ENCODE measurements at places on chromosomes 2 and 18. TPM values are rescaled to one million over a fixed set of nuclear protein-coding genes. Genes with fewer than 3 reads are reported as not detected.

CFAP221 gene
- total RNA-seq: not detected

GRHL1 gene
- total RNA-seq: 1.0 TPM

NYAP2 gene
- 1.7 TPM for total RNA-seq

NAGK gene
- total RNA-seq: 41.0 TPM

FAM237A gene
- total RNA-seq: not detected

REG3A gene
- not detected for total RNA-seq

PDCD1 gene
- not detected for total RNA-seq

DNA sequence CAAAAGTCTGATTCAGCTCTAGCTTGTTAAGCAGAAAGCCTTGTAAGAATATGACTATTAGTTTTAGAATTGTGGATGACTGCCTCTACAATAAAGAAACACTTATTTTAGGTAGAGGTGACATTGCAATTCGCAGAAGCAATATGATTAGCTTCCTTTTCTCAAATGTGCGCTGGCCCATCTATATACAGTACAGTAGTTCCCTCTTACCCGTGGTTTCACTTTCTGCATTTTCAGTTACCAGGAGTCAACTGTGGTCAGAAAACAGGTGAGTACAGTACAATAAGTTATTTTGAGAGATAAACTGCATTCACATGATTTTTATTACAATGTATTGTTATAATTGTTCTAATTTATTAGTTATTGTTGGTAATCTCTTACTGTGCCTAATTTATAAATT is 405.1 kb downstream of the GPD2 start:
- no peak for DNase-seq

GRCh38 chr2:129457277-129457818 is 522.1 kb upstream of the RAB6C start:
- DNase-seq: no peak

GRCh38 chr18:79487801-79488201 is 92.1 kb downstream of the NFATC1 start:
- no peak for DNase-seq

DNA sequence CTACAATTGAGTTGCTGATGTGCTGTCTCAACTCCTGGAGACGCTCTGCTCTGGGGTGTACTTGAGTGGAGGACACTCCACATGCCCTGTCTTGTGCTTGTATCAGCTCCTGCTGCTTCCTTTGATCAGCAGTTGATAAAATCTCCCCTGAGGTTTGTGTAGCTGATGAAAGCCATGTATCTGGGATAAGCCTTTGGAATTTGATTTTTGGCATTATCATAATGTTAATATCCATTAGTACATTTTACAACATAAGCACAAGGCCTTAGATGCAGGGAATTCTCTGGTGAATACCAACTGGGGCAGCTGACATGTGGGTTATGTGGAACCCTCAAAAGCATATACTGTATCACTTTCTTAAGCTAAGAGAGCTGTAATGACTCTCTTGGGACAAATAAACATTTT is 222.7 kb upstream of the ITGA4 start:
- DNase-seq: no peak

DNA sequence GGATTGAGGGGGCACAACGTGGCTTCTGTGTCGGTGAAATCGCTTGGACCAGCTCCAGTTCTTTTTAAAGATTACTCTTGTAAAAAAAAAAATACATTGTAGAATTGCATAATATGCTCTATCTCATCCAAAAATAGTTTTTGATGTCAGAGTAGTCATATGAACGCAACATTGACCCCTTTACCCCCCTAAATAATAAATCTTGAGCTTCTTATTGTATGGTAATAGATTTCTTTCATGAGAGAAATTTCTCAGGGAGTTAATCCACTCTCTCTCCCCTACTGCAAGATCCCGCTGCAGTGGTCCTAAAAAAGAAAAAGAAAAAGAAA is 50.2 kb upstream of the PAIP2B start:
- no peak for DNase-seq

GRCh38 chr2:147141930-147142329 is 702.9 kb upstream of the ACVR2A start:
- DNase-seq: no peak

DNA sequence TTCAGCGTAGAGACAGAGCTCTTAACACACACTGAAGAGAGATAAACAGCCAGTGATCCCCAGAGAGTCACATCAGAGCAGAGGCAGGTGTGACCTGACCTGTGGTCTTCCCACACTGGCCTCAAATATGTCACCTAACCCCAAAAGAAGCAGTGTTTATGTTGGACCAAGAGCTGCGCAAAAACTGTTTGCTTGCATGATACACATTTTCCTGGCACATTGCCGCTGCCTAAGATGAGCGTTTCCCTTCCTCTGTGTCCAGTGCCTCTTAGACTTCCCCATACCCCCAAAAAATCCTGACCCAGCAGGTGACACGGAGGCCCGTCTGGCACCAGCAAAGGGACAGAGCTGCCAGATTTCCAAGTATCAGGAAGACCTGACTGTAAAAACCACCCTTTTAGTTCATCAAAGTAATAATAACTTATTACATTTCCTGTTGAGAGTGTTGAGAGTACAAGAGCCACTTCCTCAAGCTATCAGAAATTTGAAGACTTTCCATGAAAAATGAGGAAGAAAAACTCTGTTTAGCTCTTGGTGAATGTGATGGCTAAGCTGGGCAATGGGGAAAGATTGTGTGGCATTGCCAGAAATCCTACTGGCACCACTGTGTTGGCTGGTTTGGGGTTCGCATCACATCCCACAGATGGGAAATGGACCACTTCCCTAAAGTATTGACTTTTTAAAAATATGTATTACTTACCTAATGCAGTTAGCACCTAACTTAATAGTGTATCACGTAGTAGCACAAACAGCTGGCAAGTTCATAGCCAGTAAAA is 6.7 kb downstream of the TNFRSF11A start:
- DNase-seq: no peak
